CD4-positive, CD25-positive, alpha-beta regulatory T cell (primary cell): ENCODE measurements at places on chromosomes 2 and 18.
A peak's percentile ranks its signal among the peaks of the same experiment; 100 is the strongest.

- no peaks in the 10 kb centered on the region for H3K36me3 ChIP-seq
- DNase-seq = no peak
- H3K4me3 ChIP-seq = no peak overlapping the region
- no peaks in the 10 kb centered on the region for H3K27me3 ChIP-seq
These were observed 14.4 kb downstream of the CLEC4F start for GRCh38 chr2:70806013-70806412.

DNA sequence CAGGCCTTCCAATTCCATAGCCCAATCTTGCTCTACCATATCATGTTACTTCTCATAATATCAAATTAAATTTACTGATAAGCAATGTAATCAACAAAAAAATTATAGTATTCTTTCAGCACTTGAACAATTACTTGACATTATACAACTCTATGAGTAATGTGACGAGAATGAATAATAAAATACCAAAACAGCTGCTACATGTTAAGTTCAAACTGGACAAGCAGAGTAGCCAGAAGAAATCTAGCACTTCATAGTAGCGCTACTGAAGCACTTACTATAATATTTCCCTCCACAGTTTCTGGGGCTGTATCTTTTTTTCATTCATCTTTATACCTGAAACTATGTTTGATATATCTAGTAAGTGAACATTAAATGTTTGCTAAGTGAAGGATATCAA lies 14.9 kb downstream of the PPP3R1 start:
- H3K36me3 ChIP-seq = peaks cover 3% of the 10 kb centered on the region
- no peaks in the 10 kb centered on the region for H3K27me3 ChIP-seq
- no peak overlapping the region for H3K27ac ChIP-seq
- H3K4me3 ChIP-seq = peak overlapping the region; percentile 59

GRCh38 chr2:63698786-63699548 lies 110.2 kb downstream of the MDH1 start:
- no peak overlapping the region for H3K27ac ChIP-seq
- H3K36me3 ChIP-seq = no peaks in the 10 kb centered on the region
- peak; percentile 48 for DNase-seq

- no peak overlapping the region for H3K4me3 ChIP-seq
- no peak for DNase-seq
- H3K4me1 ChIP-seq = no peaks in the 10 kb centered on the region
- H3K27me3 ChIP-seq = no peaks in the 10 kb centered on the region
These were observed 1407.4 kb downstream of the SUCLG1 start for GRCh38 chr2:83051538-83052170.

DNA sequence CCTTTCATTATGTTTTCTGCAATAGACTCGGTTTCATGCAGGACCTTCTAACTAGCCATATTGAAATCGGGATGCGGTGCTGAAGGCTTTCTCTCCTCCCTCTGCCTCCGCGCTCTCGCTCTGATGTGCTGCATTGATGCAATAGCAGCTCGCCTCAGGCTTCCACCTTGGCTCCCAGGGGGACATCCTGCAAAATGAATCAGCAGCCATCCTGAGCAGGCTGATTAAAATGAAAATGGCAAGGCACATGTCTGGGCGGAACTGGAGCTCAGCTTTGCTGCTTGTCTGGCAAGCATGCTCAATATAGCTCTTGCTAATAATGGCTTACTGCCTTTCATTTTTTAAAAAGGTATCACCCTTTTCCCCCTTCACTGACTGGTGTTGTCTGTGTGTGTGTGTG lies 806 bp upstream of the MYT1L start:
- no peak for DNase-seq
- no peaks in the 10 kb centered on the region for H3K27me3 ChIP-seq
- H3K27ac ChIP-seq = no peak overlapping the region
- no peaks in the 10 kb centered on the region for H3K36me3 ChIP-seq
- H3K4me1 ChIP-seq = no peaks in the 10 kb centered on the region

GRCh38 chr2:128374711-128375413 lies 56.2 kb upstream of the HS6ST1 start:
- H3K4me3 ChIP-seq = no peak overlapping the region
- no peak for DNase-seq
- H3K36me3 ChIP-seq = no peaks in the 10 kb centered on the region
- no peaks in the 10 kb centered on the region for H3K27me3 ChIP-seq
- H3K4me1 ChIP-seq = no peaks in the 10 kb centered on the region
- H3K27ac ChIP-seq = no peak overlapping the region

- no peak overlapping the region for H3K27ac ChIP-seq
- H3K4me1 ChIP-seq = no peaks in the 10 kb centered on the region
- no peak overlapping the region for H3K4me3 ChIP-seq
- H3K36me3 ChIP-seq = no peaks in the 10 kb centered on the region
These were observed 11.4 kb downstream of the SERPINB5 start for GRCh38 chr18:63488160-63488559.

- H3K27ac ChIP-seq = no peak overlapping the region
- peak overlapping the region; percentile 57 for H3K4me3 ChIP-seq
- no peak for DNase-seq
- H3K4me1 ChIP-seq = peaks cover 27% of the 10 kb centered on the region
- peaks cover 23% of the 10 kb centered on the region for H3K36me3 ChIP-seq
These were observed 1.2 kb downstream of the THAP4 start for GRCh38 chr2:241635756-241636155.

- H3K4me3 ChIP-seq = no peak overlapping the region
- H3K36me3 ChIP-seq = no peaks in the 10 kb centered on the region
- no peak for DNase-seq
- H3K27me3 ChIP-seq = no peaks in the 10 kb centered on the region
These were observed 386.2 kb downstream of the PTH2R start for GRCh38 chr2:208792766-208793165.

DNA sequence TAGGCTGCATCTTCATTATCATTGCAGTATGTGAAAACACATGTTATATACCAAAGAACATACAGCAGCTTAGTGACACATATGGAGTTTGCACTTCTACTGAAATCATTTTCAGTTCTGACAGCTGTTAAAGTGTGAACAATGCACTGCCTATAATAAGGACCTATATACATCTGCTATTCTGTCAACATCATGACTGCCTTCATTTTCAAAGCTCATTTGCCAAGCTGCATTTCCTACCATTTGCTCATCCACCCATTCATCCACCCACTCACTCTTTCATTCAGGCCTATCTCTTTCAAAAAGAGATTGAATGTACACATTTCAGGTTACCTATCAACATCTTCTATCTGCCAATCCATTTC lies 81.7 kb upstream of the STK17B start:
- DNase-seq = no peak
- H3K27ac ChIP-seq = no peak overlapping the region
- peaks cover 9% of the 10 kb centered on the region for H3K4me1 ChIP-seq
- no peak overlapping the region for H3K4me3 ChIP-seq
- H3K27me3 ChIP-seq = no peaks in the 10 kb centered on the region
- no peaks in the 10 kb centered on the region for H3K36me3 ChIP-seq

- no peaks in the 10 kb centered on the region for H3K27me3 ChIP-seq
- peaks cover 39% of the 10 kb centered on the region for H3K4me1 ChIP-seq
- no peaks in the 10 kb centered on the region for H3K36me3 ChIP-seq
These were observed 58.0 kb downstream of the LRRFIP1 start for GRCh38 chr2:237685408-237685807.

DNA sequence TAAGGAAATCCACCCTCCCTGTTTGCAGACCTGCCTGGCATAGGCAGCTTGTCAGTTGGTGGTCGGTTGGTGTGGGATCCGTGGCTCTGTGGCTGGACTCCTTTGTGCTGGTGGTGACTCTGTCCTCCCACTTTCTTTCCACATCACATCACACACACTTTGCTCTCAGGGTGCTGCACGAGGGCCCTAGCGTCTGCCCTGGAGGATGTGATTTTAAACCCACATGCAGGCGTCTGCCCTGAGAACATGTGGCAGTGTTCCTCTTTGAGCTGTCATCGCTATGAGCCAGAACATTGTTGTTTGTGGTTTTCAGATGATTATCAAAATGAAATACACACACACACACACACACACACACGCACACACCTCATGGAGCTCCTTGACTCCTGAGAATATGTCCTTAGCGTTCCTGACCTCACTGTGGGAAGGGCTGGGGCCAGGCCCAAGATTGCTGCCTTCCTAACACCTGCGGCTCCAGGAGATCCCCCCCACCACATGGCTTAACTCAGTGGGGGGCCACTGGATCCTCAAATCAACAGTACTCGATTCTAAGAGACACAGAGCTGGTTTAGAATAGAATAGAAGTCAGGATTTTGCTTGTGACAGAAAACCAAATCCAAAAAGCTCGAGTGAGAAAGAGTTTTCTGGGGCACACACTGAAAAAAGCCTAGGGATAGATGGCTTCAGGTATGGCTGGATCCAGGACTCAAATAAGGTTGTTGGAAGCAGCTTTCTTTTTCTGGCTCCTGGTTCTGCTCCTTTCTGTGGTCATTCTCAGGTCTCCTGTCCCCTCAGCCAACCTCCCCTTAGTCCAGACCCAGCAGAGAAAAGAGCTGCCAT lies 54.8 kb downstream of the RTP5 start:
- H3K27ac ChIP-seq = no peak overlapping the region
- no peaks in the 10 kb centered on the region for H3K4me1 ChIP-seq
- DNase-seq = no peak
- no peak overlapping the region for H3K4me3 ChIP-seq
- H3K27me3 ChIP-seq = no peaks in the 10 kb centered on the region
- H3K36me3 ChIP-seq = no peaks in the 10 kb centered on the region

- no peaks in the 10 kb centered on the region for H3K4me1 ChIP-seq
- no peaks in the 10 kb centered on the region for H3K36me3 ChIP-seq
These were observed 87.3 kb downstream of the PMAIP1 start for GRCh38 chr18:59987102-59987501.

DNA sequence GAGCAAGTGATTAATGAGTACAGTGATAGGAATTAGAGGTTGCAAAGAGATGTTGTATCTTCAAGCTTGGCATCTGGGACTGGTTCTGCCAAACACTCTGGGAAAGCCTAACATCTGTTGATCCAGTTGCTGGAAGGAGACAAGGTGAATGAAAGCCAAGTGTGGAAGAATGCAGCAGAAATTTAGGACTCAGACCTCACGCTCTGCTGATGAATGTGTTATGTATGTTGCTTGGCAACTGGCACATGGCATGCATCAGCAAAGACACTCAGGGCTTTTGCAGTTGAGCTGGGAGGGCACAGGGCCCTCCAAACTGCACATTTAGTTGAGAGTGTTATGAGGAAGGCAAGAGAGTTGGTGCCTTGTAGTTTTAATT lies 105.5 kb downstream of the COLEC12 start:
- no peaks in the 10 kb centered on the region for H3K27me3 ChIP-seq
- H3K27ac ChIP-seq = no peak overlapping the region
- no peaks in the 10 kb centered on the region for H3K36me3 ChIP-seq
- H3K4me3 ChIP-seq = no peak overlapping the region
- H3K4me1 ChIP-seq = no peaks in the 10 kb centered on the region
- no peak for DNase-seq

DNA sequence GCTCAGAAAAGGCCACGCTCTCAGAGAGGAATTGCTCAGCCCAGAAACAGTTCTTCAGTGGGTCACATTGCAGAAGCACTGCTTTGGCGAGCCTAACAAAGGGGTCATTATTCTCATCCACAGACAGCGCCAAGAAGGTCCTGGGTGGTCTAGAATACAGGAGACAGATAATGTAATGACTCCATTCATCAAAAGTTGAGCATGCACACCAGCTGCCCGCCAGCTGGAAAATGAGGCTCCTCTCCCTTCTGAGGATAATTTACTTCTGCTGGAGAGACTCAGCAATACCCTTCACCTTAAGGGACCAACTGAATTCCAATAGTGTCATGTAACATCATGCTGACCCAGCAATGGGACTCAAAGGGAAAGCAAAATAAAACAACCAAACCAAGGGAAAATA lies 79.9 kb downstream of the TRIB2 start:
- no peaks in the 10 kb centered on the region for H3K27me3 ChIP-seq
- no peak overlapping the region for H3K4me3 ChIP-seq
- no peak overlapping the region for H3K27ac ChIP-seq
- no peaks in the 10 kb centered on the region for H3K4me1 ChIP-seq

GRCh38 chr2:217090024-217090473 lies 230.2 kb upstream of the TNP1 start:
- peak; percentile 38 for DNase-seq
- H3K36me3 ChIP-seq = no peaks in the 10 kb centered on the region

DNA sequence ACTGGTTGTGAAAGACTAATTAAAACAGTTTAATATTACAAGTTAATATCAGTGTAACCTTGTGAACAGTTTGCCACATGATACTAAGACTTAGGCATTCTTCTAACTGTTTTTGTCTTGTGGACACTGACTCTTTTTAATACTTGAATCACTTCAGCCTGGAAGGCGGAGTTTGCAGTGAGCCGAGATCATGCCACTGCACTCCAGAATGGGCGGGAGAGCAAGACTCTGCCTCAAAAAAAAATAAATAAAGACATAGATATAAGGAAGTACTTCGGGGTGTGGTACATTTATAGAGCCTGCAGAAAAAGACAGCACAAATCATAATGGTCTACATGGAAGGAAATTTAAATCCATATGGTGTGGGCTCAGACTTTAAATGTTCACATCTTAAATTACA lies 300.4 kb upstream of the NETO1 start:
- no peak for DNase-seq
- no peak overlapping the region for H3K27ac ChIP-seq
- no peaks in the 10 kb centered on the region for H3K4me1 ChIP-seq
- H3K27me3 ChIP-seq = no peaks in the 10 kb centered on the region
- no peaks in the 10 kb centered on the region for H3K36me3 ChIP-seq

- peaks cover 15% of the 10 kb centered on the region for H3K4me1 ChIP-seq
- no peaks in the 10 kb centered on the region for H3K27me3 ChIP-seq
- no peak overlapping the region for H3K4me3 ChIP-seq
- no peaks in the 10 kb centered on the region for H3K36me3 ChIP-seq
- DNase-seq = no peak
These were observed 9.9 kb upstream of the FOSL2 start for GRCh38 chr2:28382755-28383154.

DNA sequence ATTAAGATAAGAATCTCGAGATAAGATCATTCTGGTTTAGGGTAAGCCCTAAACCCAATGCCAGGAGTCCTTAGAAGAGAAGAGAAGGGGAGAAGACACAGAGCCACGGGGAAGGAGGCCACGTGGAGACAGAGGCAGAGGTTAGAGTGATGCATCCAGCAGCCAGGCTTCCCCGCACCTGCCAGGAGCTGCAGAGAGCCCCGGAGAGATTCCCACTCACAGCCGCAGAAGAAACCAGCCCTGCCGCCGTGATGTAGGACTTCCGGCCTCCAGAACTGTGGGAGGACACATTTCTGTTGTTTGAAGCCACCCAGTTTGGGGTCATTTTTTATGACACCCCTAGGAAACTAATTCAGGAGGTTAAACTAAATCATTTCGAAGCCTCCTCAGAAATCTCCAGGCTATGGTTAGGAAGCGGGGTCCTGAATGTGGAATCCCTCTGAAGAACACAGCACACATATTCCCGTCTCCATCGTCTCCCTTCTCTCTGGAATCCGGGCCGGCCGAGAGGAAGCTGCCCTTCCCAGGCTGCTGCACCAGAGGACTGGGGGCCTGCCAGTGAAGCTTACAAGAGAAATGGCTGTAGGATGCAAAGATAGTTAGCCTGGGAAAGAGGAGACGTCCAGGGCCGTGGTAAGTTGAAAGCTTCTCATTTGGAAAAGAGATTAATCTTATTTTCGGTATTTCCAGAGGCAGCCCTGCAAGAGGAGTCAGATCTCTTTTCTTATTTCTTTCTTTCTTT lies 156.6 kb downstream of the TWIST2 start:
- no peaks in the 10 kb centered on the region for H3K36me3 ChIP-seq
- H3K27me3 ChIP-seq = peaks cover 2% of the 10 kb centered on the region
- H3K4me1 ChIP-seq = no peaks in the 10 kb centered on the region
- no peak overlapping the region for H3K27ac ChIP-seq
- no peak overlapping the region for H3K4me3 ChIP-seq
- DNase-seq = no peak
